ENCODE measurements at places on chromosomes 7 and 10. TPM values are rescaled to one million over a fixed set of nuclear protein-coding genes. Genes with fewer than 3 reads are reported as not detected.

RGR gene
- total RNA-seq: 1.1 TPM

HKDC1 gene
- not detected for total RNA-seq

PHKG1 gene
- total RNA-seq: 1.9 TPM

GCK gene
- total RNA-seq: 0.54 TPM

CLDN3 gene
- not detected for total RNA-seq

MSMB gene
- not detected for total RNA-seq

SPDYE16 gene
- 0.94 TPM for total RNA-seq

PALD1 gene
- total RNA-seq: 15.9 TPM

ANKRD30A gene
- total RNA-seq: not detected

SPDYE2 gene
- not detected for total RNA-seq

NKX2-3 gene
- total RNA-seq: not detected

DRGX gene
- not detected for total RNA-seq

EBF3 gene
- 2.5 TPM for total RNA-seq
